ENCODE measurements at places on chromosomes 7 and 10.

DNA sequence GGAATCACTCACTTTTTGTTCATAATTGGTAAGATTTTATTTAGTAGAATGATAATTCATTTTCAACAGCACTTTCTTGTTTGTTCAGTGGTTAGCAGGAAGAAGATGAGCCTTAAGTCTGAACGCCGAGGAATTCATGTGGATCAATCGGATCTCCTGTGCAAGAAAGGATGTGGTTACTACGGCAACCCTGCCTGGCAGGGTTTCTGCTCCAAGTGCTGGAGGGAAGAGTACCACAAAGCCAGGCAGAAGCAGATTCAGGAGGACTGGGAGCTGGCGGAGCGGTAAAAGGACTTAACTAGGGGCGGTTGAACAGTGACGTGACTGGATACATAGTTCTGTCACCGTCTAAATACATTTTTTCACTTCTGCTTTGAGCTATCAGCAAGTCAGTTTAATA lies 31.3 kb downstream of the RABGEF1 start:
- DNase-seq: no peak

GRCh38 chr10:86344281-86344680 lies 22.3 kb downstream of the GRID1 start:
- no peak for DNase-seq

GRCh38 chr7:94873239-94873638 lies 34.2 kb upstream of the PPP1R9A start:
- DNase-seq: no peak

DNA sequence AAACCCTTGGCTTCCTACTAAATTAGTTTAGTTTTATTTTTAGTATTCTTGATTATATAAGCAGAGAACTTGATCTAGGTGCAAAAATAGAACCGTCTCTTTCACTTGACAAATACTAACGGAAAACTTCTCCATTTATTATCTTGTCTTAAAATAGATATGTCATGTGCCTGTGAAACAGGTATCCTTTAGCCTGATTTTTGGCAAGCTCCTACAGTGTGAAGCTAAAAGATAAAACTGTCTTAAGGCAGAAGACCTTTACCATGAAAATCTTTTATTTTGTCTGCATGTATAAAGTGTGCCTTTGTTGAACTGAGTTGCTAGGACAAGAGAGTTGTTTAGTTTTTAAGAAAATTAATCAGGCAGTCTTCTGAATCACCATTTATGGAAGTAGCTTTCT lies 90.6 kb downstream of the CYP51A1 start:
- DNase-seq: no peak

DNA sequence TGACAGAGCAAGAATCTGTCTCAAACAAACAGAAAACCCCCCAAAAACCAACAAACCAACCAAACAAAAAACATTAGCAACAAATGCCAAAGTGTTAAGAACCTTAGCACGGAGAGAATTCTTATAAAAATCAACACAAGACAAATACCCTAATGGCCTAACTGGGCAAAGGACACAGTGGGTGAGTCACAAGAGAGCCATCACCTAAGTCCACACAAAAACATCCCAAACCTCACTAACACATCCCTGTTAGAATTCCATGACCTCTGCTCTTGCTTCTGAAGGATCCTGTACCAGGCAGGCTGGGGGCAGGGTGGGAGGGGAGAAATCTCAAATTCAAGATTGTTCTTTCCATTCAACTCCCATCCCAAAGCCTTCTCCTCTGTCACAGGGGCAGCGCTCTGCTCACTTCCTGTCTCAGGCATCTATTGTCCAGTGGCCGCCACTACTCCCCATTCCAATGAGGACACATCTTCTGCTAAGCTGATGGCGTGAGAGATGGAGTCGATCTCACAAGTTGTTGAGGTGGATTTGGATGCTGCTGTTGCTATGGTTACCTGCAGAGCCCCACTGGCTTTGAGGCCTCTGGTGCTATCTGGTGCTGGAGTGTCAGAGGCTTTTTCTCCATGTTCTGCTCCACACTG lies 9.2 kb downstream of the IL15RA start:
- no peak for DNase-seq

DNA sequence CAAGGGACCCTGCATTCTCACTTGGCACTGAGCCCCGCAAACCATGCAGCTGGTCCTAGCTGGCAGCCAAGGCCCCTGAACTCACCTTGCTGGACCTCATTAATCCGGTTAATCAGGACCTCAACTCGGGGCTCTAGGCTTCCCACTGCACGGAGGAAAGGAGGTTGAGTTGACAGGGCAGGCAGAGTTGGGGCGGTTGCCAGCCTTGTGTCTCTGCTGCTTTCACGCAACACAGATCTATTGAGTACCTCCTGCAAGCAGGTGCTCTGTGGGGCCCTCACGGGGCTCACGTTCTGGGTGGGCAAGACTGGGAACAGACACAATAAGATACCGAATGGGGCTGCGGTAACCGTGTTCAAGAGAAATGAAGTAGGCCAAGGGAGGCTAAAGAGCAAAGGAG lies 6.2 kb downstream of the SYCE1 start:
- no peak for DNase-seq

GRCh38 chr7:9863545-9863944 lies 1110.1 kb upstream of the PHF14 start:
- no peak for DNase-seq

DNA sequence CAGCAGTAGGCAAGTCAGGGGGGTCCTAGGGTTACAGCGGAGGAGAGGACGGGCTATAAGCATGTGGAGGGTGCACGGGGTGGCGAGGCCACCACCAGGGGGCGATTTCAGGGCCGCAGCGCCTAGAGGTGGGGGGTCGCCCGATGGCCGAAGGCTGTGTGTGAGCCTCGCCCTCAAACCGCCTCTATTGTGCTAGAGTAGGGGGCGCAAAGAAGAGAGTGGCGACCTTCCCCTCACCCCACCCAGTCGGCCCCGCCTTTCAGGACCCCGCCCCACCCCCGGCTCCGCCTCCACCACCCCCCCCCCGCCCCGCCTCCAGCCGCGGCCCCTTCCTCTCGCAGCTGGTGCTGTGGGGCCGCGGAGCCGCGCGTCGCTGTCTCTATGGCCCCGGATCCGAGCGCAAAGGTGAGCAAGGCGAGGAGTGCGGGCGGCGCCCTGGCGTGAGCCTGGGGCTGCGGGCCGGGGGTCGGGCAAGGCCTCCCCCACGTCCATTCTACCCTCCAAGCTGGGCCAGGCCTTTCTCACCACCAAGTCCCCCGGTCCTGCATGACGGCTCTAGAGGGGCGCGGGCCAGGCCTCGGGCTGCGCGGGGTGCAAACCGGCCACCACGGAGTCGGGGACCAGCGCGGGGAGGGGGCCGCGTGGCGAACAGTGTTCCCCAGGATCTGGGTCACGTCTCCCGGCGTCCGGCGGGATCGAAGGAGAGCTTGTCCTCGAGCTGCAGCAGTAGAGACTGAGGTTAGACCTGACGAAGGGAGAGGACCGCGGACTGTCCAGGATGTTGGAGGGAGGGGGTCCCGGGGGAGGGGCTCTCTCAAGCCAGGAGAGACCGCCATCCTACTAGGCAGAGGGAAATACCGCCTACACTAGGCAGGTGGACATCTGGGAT lies at the start of gene SEMA4G:
SEMA4G (plus strand) TSS at position 318 of the 889 bp plus-strand sequence. CDS start 3,409 bp downstream, outside the sequence.
- DNase-seq: peak; percentile 44

DNA sequence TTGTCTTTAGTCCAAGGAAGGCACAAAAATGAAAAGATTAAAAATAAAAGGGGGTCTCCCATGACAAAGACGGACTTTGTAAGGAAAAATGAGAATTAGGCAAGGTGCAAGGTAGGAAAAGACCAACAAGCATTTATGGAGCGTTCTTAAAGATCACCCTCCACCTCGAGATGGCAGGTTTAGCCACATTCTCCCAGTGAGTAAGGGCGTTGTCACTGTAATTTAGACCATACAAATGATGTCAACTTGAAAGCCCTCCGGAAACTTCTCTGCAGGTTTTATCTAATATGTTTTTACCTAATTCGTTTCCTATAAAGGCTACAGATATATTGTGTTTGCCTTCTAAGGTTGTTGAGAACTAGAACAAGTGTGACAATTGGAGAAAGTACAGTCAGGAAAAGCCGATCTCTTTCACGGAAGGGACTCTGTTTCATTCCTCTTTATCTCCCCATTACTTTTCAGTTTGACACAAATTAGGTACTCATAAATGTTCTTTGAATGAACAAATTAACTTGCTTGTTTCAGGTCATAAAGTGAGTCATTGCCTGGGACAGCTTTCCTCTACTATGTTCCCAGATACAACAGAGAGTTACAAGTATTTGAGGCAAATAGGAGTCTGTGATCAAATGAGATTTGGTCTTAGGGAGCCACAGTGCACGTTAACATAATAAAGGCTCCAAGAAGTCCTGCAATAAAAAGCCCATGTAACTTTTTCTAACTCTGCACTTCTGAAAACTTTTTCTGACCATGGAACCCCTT lies 102.6 kb upstream of the HABP2 start:
- DNase-seq: no peak

GRCh38 chr10:59397961-59398360 lies 35.6 kb upstream of the FAM13C start:
- DNase-seq: no peak

DNA sequence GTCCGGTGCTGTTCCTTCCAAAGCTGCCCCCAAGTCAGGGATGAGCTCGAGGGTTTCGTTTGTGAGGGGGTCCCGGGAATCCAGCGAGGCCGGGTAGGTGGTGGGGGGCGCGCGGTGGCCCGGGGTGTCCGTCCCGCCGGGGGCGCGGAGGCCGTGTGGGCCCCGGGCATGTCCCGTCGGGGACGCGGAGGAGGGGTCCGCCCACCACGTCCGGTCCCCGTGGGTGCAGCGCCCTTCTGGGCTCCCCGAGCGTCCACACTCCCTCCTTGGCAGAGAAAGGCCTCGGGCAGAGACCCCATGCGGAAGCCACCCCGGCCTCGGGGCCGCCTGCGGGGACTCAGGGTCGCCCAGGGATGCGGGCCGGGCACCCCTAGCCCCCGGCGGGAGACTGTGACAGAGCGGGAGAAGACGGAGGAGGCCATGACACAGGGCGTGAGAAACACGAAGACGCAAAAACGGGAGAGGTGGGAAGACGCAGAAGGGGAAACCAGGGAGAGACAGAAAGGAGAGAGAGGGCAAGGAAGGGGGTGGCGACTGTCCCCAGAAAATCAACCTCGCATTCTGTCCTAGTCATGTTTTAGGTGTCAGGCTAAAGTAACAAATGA lies 640 bp upstream of the ZNF425 start:
- peak; percentile 75 for DNase-seq

- DNase-seq: no peak
Observed at GRCh38 chr10:2891073-2891769, 176.1 kb upstream of the PFKP start.

DNA sequence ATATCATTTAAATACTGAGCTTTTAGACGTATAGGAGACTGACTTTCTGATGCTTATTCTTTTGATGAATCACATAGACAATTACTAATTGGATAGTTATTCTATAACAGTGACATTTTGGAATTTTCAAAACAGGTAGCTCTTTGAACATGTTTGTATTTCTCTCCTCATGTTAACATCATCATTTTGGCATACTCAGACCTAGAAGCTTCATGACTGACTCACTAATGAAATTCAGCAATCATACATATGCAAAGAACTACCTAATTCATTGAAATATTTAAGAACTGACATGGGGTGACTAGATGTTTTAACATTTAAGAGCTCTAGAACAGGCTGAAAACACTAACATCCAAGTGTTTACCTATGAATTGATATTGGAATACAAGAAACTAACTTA lies 192.3 kb downstream of the VTI1A start:
- no peak for DNase-seq

GRCh38 chr10:100009283-100009792 lies 409 bp downstream of the DNMBP start:
- no peak for DNase-seq

DNA sequence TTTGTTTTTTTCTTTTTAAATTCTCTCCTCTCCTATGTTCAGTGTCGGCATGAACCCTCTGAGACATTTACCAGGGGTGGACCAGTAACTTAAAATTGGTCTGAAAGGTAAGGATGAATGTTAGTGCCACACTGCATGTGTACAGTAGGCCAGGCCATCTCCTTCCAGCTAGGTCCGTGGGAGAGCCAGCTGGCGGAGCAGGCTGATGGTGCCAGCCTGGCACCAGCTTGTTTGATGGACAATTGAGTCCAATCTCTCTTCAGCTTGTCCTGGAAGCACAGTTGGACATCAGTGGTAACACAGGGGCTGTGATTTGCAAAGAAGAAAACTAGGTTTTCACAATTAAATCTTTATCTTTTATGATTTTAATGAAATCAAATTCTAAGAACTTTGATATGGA lies 136.5 kb downstream of the CNNM2 start:
- no peak for DNase-seq

- no peak for DNase-seq
Observed at GRCh38 chr7:44387389-44387788, 62.0 kb upstream of the CAMK2B start.

- DNase-seq: peak; percentile 73
Observed at GRCh38 chr7:44638611-44639557, 32.5 kb downstream of the OGDH start.

DNA sequence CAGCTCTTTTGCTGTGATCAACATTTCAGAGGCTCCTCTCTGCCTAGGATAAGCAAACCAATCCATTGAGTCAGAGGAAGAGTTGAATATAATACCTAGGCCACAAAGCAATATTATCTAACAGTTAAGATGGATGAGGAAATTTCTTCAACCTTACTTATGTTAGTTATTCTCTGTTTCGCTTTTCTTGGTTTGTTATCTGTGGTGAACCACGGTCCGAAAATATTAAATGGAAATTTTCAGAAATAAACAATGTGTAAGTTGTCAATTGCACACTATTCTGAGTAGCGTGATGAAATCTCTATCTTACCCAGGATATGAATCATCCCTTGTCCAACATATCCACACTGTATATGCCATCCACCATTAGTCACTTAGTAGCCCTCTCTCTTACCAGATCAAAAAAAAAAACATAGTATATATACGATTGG lies 1.5 kb upstream of the HTR7 start:
- DNase-seq: no peak

DNA sequence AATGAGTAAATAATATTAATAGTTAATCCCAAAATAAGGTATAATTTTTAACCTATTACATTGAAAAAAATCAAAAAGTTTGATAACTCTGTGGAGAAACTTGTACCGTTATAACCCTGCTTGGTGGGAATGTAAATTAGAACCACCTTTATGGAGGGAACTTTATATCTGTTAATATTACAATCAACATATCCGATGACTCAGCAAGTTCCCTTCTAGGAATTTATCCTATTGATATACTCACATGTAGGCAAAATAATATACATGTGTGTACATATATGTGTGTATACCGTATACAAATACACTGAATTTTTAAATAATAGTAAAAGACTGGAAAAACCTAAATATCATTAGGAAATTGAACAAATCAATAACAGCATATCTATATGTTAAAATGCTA lies 54.7 kb downstream of the PANK1 start:
- DNase-seq: no peak

DNA sequence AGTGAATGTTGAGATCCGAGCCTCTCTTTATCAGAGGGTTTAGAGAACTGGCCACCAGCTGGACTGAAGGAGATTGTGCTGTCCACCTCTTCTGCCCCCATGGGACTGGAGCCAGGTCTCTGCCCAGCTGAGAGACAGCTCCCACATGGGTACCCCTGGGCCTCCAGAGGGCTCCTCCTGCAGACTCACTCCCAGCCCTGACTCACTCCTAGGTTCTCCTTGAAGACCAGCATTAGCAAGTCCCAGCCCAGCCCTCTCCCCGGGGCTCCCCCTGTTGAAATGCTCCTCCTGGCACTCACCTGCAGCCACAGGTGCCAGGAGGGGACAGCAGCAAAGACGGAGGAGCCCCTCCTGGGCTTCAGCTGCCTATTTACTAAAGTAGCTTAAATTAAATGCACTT lies 126.9 kb downstream of the CXCL12 start:
- no peak for DNase-seq
